ENCODE measurements at places on chromosomes 6 and 20.

DNA sequence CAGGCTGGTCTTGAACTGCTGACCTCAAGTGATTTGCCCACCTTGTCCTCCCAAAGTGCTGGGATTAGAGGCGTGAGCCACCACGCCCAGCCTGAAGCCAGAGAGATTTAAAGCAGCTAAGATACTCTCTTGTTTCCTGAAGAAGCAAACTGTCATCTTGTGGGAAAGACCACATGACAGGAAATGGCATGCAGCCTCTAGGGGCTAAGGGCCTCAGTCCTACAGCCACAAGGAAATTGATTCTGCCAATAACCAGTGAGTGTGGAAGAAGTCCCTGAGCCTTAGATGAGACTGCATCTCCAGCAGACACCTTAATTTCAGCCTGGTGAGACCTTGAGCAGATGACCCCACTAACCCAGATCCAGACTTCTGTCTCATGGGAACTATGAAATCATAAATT, 40.9 kb downstream of the KIZ start:
- no peak for DNase-seq

GRCh38 chr6:136923116-136923953, 1.2 kb downstream of the SLC35D3 start:
- DNase-seq = no peak

- no peak for DNase-seq
Observed at GRCh38 chr6:130937942-130938604, 110.9 kb downstream of the SMLR1 start.

DNA sequence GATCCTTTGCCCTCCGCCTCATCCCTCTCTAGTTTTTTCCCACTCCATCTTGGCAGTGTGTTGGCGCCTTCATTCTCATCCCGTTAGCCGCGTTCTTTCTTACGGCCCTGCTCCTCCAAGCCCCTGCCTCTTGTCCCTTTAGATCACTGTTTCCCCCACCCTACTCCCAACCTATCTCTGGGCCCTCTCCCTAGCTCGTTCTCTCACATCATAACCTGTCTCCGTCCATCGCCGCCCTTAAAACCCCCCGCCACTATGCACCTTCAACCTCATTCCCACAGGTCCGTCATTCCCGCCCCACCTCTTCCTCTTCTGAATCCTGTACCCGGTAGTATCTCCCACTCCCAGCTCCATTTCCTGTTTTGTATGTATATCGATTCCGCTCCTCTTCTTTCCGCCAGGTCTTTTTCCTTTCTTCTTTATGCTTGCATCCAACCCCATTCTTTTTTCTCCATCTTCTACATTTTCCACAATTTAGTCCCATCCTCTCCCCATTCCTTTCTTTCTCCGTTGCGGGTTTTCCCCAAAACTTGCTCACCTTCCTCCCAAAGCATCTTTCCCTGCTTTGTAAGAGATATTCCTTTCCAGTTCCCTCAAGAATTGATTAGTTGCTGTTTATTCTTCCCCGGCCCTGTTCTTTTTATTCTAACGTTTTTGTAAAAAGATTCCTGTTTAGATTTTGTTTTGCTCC, 671 bp downstream of the EFHC1 start:
- no peak for DNase-seq

GRCh38 chr6:38567436-38567835, 72.3 kb downstream of the BTBD9 start:
- DNase-seq = peak; percentile 30

DNA sequence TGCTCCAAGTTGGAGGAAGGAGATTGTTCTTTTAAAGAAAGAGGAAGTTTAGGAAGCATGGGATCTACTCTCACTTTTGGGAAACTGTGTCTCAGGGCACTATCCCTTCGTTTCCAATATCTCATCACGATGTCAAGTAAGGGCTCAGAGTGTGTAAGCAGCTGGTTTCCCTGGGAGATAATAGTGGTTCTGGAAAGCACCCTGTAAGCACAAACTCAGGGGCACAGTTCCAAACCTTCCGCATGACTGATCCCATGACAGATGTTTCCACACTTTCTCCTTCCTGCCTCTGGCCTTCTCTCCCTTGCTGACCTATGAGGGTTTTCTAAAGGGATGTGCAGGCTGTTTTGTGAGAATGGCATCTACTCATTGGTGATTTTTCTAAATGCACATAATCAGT, 33.9 kb downstream of the ADTRP start:
- DNase-seq = peak; percentile 67

GRCh38 chr20:40945189-40945588, 83.4 kb upstream of the TOP1 start:
- DNase-seq = no peak
